Large intestine (tissue), 12 donors: ENCODE measurements at places on chromosomes 16 and 17. TPM values are rescaled to one million over a fixed set of nuclear protein-coding genes. Genes with fewer than 3 reads are reported as not detected.

GRCh38 chr17:70989280-70989679 lies 819.9 kb downstream of the KCNJ2 start:
- DNase-seq: no peak

DNA sequence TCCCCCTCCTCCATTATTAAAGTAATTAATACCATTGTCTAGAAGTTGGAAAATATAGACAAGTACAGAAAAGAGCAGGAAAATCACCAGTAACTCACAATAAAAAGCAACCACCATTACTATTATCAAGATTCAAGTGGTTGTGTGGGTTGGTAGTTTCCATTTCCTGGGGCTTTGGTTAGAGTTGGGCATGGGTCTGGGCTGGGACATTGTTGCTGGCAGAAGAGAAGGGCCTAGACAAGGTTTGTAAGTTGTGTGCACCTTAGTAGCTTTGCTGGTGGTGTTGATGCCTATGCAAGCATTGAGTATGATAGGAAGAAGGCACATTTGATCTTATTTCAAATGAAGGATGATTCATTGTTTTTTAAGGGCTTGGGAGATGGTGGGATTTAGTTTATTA lies 25.4 kb upstream of the NFATC3 start:
- no peak for DNase-seq

DNA sequence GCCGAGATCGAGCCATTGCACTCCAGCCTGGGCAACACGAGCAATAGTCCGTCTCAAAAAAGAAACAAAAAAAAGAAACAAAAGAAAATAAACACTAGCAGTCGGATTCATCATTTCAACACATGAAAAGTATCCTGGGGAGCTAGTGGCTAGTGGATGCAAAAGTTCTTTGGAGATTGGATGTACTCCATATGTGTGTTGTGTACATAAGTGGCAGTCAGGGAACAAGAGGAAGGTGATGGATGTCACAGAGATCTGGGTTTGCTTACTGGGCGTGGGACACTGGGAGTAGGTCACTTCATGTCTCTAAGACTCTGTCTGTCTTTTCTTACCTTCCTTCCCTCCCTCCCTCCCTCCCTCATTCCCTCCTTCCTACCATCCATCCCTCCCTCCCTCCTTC lies 35.4 kb downstream of the MRC2 start:
- DNase-seq: no peak

The UNC13D gene
- 55.8 TPM for polyA plus RNA-seq
